ENCODE measurements at places on chromosomes 3 and 15.

DNA sequence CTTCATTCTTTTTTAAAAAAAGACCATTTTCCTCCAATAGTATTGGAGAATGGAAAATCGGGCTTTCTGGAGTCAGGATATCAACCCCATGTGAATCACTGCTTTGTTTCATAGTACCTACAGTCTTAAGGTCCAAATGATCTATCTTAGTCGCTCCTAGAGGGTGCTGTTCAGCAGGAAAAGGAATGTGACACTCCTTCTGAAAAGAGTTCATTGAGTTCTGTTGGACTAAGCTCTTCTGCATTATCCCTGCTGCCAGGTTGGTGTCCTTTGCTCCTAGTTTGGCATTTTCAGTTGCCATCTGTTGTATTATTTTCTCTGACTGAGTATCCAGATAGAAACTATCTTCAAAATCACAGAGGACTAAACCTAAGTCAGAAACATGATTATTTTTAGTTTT is 57.2 kb downstream of the POLQ start:
- DNase-seq: no peak

GRCh38 chr3:141769221-141769894 is 6.2 kb downstream of the GRK7 start:
- no peak for DNase-seq

DNA sequence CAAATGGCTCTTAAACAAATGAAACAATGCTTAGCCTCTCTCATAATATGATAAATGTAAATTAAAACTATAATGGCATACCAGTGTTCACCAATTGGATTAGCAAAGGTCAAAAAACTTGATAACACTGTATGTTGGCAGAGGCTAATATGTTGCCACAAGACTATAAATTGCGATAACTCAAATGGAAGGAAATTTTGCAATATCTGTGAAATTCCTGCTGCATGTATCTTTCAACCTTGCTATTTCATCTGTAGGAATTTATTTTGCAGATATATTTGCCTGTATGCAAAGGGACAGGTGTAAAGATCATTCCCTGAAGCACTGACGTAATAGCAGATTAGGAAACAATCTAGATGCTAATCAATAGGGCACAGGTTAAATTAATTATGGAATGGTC is 191.4 kb upstream of the EIF1B start:
- DNase-seq: no peak

- no peak for DNase-seq
Observed at GRCh38 chr3:13713396-13713795, 164.5 kb downstream of the FBLN2 start.

DNA sequence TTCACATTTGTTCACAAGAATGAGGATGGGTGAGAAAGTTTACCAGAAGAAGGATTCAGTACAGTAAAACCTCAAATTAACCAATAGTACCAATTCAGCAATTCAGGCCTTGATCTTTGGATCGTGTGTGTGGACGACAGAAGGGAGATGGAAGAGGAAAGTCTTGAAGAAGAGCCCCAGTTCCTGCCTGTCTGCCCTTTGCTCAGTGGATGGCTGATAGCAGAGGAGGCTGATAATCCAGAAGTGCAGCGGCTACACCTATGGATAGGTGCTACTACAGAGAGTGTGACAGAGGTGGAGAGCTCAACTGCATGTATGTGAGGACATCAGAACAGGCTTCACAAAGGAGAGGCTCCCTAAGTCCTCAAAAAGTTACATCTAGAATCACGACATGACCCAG is 29.2 kb upstream of the PLXND1 start:
- DNase-seq: no peak

- no peak for DNase-seq
Observed at GRCh38 chr15:78855746-78856145, 16.9 kb upstream of the MORF4L1 start.

DNA sequence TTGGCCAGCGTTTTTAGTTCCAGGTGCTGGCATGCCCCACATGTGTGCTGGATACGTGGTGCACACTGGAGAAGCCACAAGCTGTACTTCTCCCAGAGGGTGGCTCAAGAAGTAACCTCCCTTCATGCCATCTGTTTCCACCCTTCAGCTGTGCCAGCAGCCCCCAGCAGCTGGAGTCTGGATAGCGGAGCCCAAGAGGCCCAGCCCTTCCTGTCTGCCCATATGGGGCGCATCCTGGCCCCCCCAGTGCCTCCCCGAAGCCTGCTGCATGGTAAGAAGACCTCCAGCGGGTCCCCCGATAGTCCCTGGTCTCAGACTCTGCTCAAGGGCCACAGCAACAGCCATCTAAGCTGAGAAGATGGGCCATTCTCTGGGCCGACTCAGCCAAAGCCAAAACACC is 5.8 kb upstream of the MANF start:
- no peak for DNase-seq

DNA sequence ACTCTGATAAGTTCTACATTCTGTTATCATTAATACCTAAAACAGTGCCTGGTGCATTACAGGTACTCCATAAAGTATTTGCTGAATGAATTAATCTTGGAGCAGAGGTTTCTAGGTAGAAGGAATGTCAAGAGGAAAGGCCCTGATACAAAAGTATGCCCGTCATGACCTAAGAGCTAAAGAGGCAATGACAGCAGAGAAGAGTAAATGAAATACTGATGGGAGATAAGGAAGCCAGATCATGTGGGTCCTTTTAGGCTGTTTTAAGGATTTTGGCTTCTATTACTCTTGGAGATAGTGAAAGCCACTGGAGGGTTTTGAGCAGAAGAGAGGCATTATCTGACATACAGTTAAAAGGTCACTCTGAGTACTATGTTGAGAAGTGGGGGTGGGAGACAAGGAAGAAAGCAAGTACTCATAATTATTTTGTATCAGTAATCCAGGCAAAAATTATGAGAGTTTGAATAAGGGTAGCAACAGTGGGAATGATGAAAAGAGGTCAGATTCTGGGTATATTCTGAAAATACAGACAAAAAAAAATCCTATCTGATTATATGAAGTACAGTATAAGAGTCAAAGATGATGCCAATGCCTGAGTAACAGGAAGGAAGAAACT is 48.3 kb downstream of the DENND4A start:
- DNase-seq: no peak

- DNase-seq: no peak
Observed at GRCh38 chr3:172953571-172953970, 187.5 kb downstream of the SPATA16 start.

DNA sequence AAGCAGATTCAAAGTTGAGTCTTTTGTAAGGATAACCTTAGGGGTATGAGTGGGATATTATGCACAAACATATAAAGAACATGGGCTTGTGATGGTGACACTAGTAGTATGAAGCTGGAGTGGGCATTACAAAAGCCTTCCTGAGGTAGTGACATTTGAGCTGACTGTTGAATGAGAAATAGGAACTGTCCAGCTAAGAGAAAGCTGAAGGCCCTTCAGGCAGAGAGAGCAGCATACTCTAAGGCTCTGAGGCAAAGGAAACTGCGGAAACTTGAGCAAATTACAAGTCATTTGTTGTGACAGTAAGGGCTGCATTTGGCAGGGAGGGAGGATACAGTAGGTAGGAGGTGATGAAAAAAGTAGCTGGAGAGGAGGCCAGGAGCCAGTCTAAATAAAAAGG is 190.7 kb upstream of the CD96 start:
- no peak for DNase-seq

DNA sequence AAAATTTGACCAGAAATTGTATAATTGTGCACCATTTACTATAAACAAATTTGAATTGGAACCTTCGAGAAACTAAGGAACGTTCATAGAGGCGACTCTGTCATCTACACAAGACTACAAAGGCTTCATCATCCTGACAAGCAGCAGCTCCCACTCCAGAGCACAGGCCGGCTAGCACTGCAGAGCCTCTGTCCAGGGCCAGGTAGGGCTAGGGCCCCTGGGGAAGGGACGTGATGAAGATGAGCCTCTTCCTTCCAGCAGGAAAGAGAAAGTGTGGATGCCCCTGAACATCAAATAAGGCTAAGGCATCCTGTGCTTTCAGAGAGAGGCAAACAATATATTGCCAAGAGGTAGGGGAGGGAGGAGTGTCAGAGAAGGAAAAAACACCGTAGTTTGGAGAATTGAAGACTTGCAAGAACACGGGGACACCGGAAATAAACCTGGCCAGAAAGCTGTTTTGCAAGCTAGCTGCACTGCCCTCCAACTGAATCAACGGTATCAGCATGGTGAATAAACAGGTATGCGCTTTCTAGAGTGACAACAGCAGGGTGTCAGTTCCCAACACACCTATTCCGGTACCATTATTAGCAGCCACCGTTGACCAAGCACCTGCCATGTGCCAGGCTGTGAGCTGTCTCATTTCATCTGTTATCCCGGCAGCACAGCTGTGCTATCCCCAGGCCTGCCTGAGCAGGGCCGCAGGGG is 12.4 kb downstream of the XXYLT1 start:
- no peak for DNase-seq

- no peak for DNase-seq
Observed at GRCh38 chr15:37652646-37653417, 281.6 kb upstream of the TMCO5A start.

DNA sequence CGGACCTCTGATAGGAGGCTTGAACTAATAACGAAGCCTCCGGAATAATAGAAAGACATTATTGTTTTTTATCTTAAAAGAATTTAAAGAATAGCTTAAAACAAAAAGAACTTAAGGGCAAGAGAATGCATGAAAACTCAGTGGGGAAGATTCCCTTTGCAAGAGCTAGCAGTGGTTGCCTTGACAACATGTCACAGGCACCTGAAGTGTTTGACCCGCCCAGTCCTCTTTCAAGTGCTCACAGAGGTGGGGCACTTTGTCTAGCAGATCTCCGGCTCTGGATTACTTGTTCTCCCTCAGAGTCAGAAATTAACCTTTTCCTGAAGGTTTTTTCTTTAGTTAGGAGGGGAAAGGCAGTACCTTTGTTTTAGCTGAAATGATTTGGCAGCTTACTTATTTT is 37.8 kb downstream of the LARS2 start:
- DNase-seq: no peak

GRCh38 chr15:95266451-95267061 is 1035.2 kb downstream of the MCTP2 start:
- DNase-seq: no peak

DNA sequence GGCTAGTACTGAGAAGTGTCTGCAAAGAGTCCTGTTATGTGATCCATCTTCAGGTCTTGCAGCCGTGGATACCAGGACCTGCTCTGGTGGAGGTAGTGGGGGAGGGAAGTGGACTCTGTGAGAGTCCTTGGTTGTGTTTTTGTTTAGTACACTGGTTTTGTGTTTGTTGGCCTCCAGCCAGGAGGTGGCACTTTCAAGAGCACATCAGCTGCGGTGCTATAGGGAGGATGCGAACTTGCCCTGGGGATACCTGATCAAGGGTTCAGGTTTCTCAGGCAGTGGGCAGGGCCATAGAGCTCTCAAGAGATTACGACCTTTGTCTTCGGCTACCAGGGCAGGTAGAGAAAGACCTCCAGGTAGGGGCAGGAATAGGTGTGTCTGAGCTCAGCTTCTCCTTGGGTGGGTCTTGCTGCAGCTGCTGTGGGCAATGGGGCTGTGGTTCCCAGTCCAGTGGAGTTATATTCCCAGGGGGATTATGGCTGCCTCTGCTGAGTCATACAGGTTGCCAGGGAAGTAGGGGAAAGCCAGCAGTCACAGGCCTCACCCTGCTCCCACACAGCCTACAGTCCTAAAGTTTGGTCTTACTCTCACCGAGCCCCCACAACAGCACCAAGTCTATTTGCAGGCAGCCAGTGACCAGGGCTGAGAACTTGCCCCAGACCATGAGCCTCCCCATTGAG is 132.8 kb upstream of the NPHP3 start:
- DNase-seq: no peak

- no peak for DNase-seq
Observed at GRCh38 chr3:42983927-42984326, 4.8 kb downstream of the GASK1A start.

- no peak for DNase-seq
Observed at GRCh38 chr15:65355173-65355987, 22.4 kb downstream of the IGDCC3 start.

DNA sequence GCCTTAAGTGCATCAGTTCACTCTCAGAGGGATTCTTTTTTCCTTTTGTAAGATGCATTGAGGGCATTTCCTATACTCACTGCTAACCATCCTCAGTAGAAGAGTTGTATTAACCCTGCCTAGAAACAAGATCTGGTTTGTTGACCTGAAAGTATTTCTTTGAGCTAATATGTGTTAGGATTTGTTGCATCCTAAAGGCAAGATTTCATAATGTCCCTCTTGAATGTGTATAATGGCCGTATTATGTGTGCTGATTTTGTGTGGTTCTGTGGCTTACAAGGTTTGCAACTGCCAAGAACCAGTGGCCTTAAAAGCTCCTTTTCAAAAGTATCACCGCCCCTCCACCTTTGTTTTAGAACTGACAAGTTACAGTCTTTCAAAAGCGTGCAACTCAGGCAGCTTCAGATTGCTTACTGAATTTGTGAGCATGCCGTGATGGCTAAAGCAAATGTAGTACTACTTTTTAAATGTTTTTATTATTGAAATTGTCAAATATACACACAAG is 182.0 kb upstream of the BHLHE40 start:
- no peak for DNase-seq

- no peak for DNase-seq
Observed at GRCh38 chr15:33298631-33299030, 12.1 kb upstream of the RYR3 start.

DNA sequence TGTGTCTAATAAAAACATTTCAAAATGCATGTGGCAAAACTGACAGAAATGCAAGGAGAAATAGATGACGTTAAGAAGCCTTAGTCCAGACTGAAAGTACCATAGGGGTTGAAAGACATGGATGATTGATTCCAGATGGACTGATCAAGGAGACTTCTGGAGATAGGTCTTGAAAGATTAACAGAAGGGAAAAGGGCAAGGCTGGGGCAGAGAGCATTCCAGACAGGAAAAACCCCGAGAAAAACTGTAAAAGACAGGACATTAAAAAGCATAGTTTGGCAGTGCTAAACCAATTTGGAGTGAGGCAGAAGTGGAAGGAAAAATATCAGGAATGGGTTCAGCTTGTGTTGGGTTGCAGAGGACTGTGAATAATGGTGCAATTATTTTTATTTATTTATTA is 375.2 kb upstream of the SGO1 start:
- no peak for DNase-seq

- no peak for DNase-seq
Observed at GRCh38 chr3:73409138-73409763, 215.5 kb downstream of the PDZRN3 start.

GRCh38 chr3:194040516-194041273 is 95.3 kb upstream of the HES1 start:
- DNase-seq: no peak

Data from stimulated activated CD8-positive, alpha-beta memory T cell treated with anti-CD3 and anti-CD28 coated beads, Interleukin-15, amount 100 ng/mL, for 48 hours (primary cell).